ENCODE measurements at places on chromosomes 13 and 19. TPM values are rescaled to one million over a fixed set of nuclear protein-coding genes. Genes with fewer than 3 reads are reported as not detected.

GRCh38 chr19:5683177-5683886 is 2.5 kb downstream of the HSD11B1L start:
- no peak overlapping the region for H3K4me3 ChIP-seq
- H3K36me3 ChIP-seq: peaks cover 6% of the 10 kb centered on the region
- peaks cover 33% of the 10 kb centered on the region for H3K4me1 ChIP-seq
- DNase-seq: no peak

MYBPC2 gene
- 0.33 TPM for total RNA-seq

DNA sequence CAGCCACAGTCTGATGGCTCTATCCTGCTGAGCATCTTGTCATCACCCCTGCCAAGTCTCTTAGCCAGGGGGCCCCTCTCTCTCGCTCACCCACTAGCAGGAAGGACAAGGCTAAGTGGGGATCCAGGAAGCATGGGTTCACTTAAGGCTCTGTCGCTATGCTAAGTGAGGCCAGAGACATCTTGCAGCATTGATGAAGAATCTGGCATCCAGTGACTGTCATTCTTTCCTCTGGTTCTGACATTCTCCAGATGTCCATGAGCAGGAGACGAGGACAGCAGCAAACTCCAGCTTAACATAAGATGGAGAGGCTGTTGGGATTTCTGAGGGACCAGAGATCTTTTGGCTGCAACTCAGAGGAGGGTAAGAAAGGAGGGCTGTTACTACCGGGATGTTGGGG is 230.2 kb downstream of the TSHZ3 start:
- H3K27me3 ChIP-seq: no peaks in the 10 kb centered on the region
- H3K36me3 ChIP-seq: no peaks in the 10 kb centered on the region
- no peak overlapping the region for H3K27ac ChIP-seq
- H3K4me3 ChIP-seq: no peak overlapping the region
- no peak for DNase-seq
- no peaks in the 10 kb centered on the region for H3K4me1 ChIP-seq

LAIR1 gene
- total RNA-seq: 56.6 TPM

GRCh38 chr13:85879014-85879413 is 79.8 kb upstream of the SLITRK6 start:
- H3K4me1 ChIP-seq: no peaks in the 10 kb centered on the region
- no peak overlapping the region for H3K27ac ChIP-seq
- no peak for DNase-seq
- H3K27me3 ChIP-seq: no peaks in the 10 kb centered on the region

GRCh38 chr13:27904719-27905118 is 15.1 kb upstream of the PDX1 start:
- no peaks in the 10 kb centered on the region for H3K36me3 ChIP-seq
- no peaks in the 10 kb centered on the region for H3K4me1 ChIP-seq
- H3K4me3 ChIP-seq: no peak overlapping the region
- no peak overlapping the region for H3K27ac ChIP-seq
- no peak for DNase-seq

DNA sequence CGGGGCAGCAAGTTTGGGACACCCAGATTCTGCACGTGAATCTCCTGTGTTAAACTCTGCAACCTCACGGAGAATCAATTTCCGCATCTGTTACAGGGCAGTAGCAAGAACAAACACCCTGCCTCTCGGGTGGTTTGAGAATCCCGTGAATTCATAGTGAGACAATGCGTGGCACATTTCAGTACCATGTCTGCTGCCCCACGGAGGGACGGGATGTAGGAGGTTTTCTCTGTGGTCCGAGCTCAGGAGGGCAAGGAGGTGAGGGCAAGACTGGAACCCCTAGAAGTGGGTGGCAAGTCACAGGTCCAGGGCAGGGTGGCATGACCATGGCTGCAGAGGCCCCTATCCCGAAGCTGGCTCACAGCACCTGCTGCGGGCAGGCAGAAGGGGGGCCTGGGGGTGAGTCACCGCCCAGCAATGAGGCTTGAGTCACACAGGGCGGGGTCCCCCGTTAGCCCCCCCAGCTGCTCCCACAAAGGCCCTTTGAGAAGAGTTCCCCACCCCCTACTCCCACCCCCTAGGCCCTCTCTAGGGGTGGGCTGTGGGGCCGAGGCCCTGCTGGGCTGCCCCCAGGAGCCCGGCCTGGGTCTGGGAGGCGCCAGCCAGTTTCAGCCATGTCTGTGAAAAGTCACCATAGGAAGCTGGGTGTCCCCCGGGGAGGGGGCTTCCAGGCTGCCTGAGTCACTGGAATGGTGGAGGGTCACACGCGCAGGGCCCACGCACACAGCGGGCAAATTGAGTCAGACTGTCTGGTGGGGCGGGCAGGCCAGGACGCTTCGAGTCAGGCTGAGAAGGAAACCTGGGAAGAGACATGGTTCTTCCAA is 25.8 kb upstream of the NANOS3 start:
- peak overlapping the region; percentile 74 for H3K27ac ChIP-seq
- H3K4me3 ChIP-seq: peak overlapping the region; percentile 68
- peaks cover 36% of the 10 kb centered on the region for H3K4me1 ChIP-seq
- no peaks in the 10 kb centered on the region for H3K27me3 ChIP-seq

DNA sequence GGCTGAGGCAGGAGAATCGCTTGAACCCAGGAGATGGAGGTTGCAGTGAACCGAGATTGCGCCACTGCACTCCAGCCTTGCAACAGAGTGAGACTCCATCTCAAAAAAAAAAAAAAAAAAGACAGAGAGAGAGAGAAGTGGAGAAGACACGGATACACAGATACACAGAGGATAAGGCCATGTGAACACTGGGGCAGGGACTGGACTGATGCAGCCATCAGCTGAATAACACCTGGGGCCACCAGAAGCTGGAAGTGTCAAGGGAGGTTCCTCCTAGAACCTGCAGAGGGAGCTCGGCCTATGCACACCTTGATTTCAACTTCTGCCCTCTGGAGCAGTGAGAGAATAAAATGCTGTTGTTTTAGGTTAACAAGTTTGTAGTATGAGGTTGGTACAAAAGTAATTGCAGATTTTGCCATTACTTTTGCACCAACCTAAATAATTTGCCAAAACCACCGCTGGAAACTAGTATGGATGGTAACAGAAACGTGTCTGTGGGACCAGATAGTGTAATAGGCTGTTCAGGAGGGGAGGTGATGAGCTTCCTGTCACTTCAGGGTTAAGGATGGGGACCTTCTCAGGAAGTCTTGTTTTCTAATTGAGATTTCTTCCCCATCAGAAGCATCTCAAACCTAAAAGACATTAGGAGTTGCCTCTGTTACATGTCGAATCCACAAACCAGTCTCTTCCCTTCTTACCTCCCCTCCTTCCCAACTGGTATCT is 36.4 kb upstream of the IGSF23 start:
- no peaks in the 10 kb centered on the region for H3K36me3 ChIP-seq
- H3K27me3 ChIP-seq: no peaks in the 10 kb centered on the region
- peak; percentile 17 for DNase-seq
- no peaks in the 10 kb centered on the region for H3K4me1 ChIP-seq
- H3K4me3 ChIP-seq: no peak overlapping the region

ZNF497 gene
- total RNA-seq: 1.2 TPM

ZNF541 gene
- total RNA-seq: 0.15 TPM

GRCh38 chr19:14611051-14611450 is 28.2 kb downstream of the CLEC17A start:
- H3K27me3 ChIP-seq: no peaks in the 10 kb centered on the region
- no peak overlapping the region for H3K27ac ChIP-seq
- no peak for DNase-seq
- H3K4me1 ChIP-seq: no peaks in the 10 kb centered on the region
- H3K36me3 ChIP-seq: no peaks in the 10 kb centered on the region
- H3K4me3 ChIP-seq: no peak overlapping the region

- H3K4me1 ChIP-seq: no peaks in the 10 kb centered on the region
- no peak overlapping the region for H3K27ac ChIP-seq
- DNase-seq: no peak
- H3K36me3 ChIP-seq: no peaks in the 10 kb centered on the region
- no peaks in the 10 kb centered on the region for H3K27me3 ChIP-seq
Measured at GRCh38 chr13:85651440-85651839, 147.8 kb downstream of the SLITRK6 start.

SYMPK gene
- 89.2 TPM for total RNA-seq

DNA sequence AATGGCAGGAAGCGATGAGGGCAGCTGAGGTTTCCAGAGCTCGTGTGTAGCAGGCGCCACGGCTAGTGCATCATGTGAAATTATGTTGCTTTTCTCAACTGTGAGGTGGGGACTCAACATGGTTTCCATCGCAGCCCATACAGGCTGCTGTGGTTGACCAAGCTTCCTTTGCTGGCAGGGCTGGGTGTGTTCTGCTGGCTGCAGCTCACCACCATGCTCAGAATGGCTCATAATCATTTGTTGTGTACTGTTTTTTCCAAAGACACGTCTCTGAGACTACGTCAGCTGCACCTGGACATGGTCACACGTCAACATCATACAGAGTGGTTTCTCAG is 16.1 kb upstream of the RASA3 start:
- DNase-seq: peak; percentile 95
- H3K27ac ChIP-seq: peak overlapping the region; percentile 92
- H3K36me3 ChIP-seq: peaks cover 28% of the 10 kb centered on the region

- peaks cover 35% of the 10 kb centered on the region for H3K27me3 ChIP-seq
- no peak for DNase-seq
- no peak overlapping the region for H3K27ac ChIP-seq
- no peak overlapping the region for H3K4me3 ChIP-seq
Measured at GRCh38 chr13:20149762-20150161, 11.1 kb downstream of the GJA3 start.

DNA sequence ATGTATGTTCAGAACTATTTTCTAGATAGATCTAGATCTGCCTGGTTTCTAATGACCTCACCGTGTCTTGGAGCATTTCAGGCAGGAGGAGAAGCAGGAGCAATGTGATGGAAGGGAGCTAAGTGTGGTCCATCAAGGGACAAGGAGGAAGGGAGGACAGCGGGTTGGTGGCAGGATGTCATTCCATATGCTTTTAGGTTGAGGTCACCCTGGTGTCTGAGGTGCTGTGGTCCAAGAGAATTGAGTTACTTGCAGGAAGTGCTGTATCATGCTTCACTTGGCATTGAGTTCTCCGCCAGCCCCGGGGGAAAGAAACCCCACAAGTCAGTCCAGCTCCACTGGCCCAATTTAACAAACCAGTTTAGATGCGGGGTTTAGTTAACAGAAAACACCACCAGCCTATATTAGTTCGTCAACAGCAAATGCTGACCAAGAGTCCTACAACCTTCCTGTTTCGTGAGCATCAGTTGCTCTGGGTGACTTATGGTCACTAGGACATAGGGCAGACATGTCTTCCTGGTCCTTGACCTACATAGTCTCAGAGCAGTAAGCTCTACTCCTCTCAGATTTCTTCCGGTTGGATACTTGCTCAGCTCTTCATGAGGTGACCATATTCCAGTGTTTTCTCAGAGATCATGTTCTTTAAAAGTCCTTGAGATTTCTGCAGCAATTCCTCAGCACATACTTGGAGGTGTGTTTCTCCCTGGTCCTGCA is 79.4 kb downstream of the MBNL2 start:
- DNase-seq: no peak
- no peaks in the 10 kb centered on the region for H3K4me1 ChIP-seq
- H3K27ac ChIP-seq: no peak overlapping the region
- H3K36me3 ChIP-seq: no peaks in the 10 kb centered on the region
- no peaks in the 10 kb centered on the region for H3K27me3 ChIP-seq
- no peak overlapping the region for H3K4me3 ChIP-seq

- no peak for DNase-seq
- no peaks in the 10 kb centered on the region for H3K4me1 ChIP-seq
- no peaks in the 10 kb centered on the region for H3K36me3 ChIP-seq
- H3K27ac ChIP-seq: no peak overlapping the region
Measured at GRCh38 chr13:112143753-112144615, 77.0 kb downstream of the SOX1 start.

DNA sequence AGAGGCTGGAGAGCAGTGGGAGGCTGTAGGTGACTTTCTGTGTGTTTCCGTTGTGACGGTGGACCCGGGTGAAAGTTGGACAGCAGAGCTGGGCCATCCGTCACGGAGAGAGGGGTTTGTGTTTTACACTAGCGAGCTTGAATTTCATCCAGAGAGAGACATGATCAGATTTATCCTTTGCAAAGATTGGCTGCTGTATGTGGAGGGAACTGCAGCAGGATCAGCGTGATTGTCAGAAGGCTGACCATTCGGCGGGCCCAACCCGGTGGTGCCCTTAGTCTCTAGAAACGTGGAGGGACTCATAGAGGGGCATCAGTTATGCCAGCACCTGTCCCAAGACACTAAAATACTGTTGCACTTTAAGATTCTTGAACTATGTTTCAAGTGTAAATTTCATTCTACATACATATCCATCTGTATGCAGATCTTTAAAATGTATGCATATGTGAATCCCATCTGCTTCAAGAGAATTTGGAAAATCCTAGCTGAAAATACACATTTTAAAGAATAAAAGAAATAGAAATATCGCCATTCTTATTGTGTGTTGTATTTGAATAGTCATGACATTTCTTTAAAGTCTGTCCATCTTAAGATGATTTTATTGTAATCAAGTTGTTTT is 7.0 kb downstream of the FAM124A start:
- H3K4me1 ChIP-seq: peaks cover 2% of the 10 kb centered on the region
- peaks cover 63% of the 10 kb centered on the region for H3K27me3 ChIP-seq
- no peak overlapping the region for H3K27ac ChIP-seq
- no peaks in the 10 kb centered on the region for H3K36me3 ChIP-seq
- no peak for DNase-seq
- H3K4me3 ChIP-seq: no peak overlapping the region

- H3K27me3 ChIP-seq: no peaks in the 10 kb centered on the region
- H3K4me3 ChIP-seq: no peak overlapping the region
- H3K4me1 ChIP-seq: no peaks in the 10 kb centered on the region
- no peak for DNase-seq
Measured at GRCh38 chr13:96817336-96817941, 176.8 kb downstream of the OXGR1 start.

CACNG7 gene
- not detected for total RNA-seq

STARD13 gene
- 0.20 TPM for total RNA-seq

DNA sequence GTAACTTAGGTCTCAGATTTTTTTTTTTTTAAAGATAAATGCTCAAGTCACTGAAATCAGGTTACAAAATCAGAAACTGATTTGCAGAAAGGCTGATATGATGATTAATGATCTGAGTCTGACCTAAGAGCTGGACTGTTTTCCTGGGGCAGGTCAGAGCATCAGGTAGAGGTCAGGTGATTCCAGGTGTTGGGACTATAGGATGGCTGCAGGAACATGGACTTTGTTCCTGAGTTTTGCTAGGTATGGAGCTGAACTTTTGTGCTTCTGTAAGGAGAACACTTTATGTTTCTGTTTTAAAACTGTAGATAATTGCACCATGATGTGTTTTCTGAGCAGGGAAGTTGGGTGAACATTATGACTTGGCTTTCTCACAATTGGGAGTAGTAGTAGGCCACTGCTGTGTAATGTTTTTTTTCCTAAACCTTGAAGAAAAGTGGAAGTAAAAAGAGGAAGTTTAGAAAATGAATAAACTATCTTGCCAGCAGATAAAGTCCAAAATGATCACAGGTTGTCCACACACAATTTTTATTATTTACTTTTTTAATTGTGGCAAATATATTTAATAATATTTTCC is 297.2 kb downstream of the DCT start:
- peaks cover 3% of the 10 kb centered on the region for H3K27me3 ChIP-seq
- H3K4me3 ChIP-seq: no peak overlapping the region
- no peaks in the 10 kb centered on the region for H3K36me3 ChIP-seq

- H3K36me3 ChIP-seq: peaks cover 22% of the 10 kb centered on the region
- DNase-seq: no peak
- no peak within 1 kb of the TSS for H3K27ac ChIP-seq
Measured at GRCh38 chr19:38812841-38813320, at the start of gene LGALS4. Gene LGALS4, minus strand, starts transcription at chr19:38812945. Its CDS starts 59 bp downstream, at chr19:38812886.

GAPDHS gene
- total RNA-seq: not detected

BRCA2 gene
- total RNA-seq: 23.6 TPM

All from activated CD4-positive, alpha-beta memory T cell treated with anti-CD3 and anti-CD28 coated beads, Interleukin-2, amount 10 ng/mL, durations not matched to agents 7 days and 5 days (primary cell).